Right lung (tissue), 10 donors: ENCODE measurements at places on chromosomes 11 and 22. TPM values are rescaled to one million over a fixed set of nuclear protein-coding genes. Genes with fewer than 3 reads are reported as not detected.
A peak's percentile ranks its signal among the peaks of the same experiment; 100 is the strongest.

- DNase-seq, result no peak
These were observed 29.5 kb upstream of the RAB1B start for GRCh38 chr11:66238786-66239413.

PRG3 gene
- polyA plus RNA-seq, result 1.5 TPM

GRCh38 chr11:117877120-117877784 lies 794 bp upstream of the FXYD6 start:
- no peak for DNase-seq

CHRM4 gene
- 0.14 TPM for polyA plus RNA-seq

GRCh38 chr22:36026741-36027140 lies 1.9 kb downstream of the RBFOX2 start:
- no peak for DNase-seq

SERHL2 gene
- 6.9 TPM for polyA plus RNA-seq

CNTN5 gene
- polyA plus RNA-seq, result 0.37 TPM

CATSPERZ gene
- polyA plus RNA-seq, result 0.33 TPM

OR8G1 gene
- polyA plus RNA-seq, result not detected

DNA sequence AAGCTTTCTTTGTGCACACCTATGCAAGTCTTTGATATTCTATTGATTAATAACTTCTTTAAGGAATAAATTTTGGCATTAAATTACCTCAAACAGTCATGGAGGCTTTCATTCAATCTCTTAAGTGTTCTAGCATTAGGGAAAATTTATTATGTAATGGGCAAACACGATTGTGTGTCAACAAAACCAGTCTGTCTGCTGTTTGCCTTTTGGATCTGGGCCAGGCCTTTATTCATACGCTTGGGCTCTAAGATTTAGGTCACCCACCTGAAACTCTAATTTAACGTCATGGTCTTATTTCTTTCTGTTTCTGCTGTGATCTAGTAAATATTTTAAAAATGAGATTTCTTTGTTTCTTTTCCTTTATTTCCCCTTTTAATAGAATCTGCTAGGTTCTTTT lies 1270.6 kb downstream of the LRRC4C start:
- DNase-seq, result peak; percentile 8

GRCh38 chr11:64353715-64354506 lies 5.1 kb upstream of the RPS6KA4 start:
- no peak for DNase-seq

DNA sequence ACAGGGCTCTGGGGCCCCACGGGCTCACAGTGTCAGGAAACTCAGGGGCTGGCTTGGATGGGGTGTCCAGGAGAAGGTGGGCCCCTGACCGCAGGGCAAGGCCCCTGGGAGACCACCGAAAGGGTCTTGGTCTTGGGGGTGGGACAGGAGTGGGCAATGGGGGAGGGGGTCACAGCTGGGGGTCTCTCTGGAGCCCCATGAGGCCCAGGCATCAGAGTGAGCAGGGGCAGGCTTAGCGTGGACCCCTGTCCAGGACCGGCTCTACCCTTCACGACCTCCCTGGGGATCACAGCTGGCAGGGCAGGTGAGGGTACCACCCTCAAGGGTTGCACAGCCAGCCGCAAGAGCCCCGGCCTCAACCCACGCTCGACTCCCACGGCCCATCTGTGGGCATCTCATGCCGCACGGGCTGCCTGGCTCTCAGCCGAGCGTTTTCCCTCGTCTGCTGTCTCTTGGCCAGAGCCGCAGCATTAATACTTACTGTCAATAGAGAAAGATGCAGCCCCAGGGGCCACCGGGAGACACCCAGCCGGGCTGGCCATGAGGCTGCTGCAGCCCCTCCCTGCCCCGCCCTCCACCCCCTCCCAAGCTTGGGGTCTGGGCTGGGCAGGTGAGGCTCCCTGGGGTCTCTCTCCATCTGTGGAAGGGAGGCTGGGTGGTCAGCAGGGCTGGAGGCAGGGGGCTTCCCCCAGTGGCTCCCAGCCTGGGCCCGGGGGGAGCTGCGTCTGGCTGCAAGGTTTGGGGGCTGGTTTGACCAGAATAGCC lies 662 bp downstream of the MUC5B start:
- no peak for DNase-seq

- DNase-seq, result no peak
These were observed 203.2 kb downstream of the CASP12 start for GRCh38 chr11:104695065-104695463.

DNA sequence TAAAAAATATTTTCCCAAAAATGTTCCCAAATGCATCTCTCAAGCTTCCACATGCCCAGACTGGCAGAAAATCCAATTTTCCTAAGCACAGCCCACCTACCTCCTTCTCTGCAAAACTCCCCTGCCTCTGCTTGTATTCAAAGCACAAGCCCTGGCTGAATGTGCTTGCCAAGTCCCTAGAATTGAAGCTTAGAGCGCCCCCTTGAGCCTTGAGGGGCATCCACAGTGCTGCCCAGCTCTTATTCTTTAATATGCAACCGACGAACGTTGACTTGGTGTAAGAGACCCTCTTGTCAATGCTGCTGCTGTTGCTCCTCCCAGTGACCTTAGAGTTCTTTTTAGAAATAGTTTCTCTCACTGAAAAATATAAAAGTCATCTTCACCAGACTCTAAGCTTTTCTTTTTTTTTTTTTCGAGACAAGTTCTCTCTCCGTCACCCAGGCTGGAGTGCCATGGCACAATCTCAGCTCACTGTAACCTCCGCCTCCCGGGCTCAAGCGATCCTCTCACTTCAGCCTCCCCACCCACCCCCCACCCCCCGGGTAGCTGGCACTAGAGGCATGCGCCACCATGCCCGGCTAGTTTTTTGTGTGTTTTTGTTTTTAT lies 63.5 kb upstream of the CAPRIN1 start:
- DNase-seq, result peak; percentile 62

DNA sequence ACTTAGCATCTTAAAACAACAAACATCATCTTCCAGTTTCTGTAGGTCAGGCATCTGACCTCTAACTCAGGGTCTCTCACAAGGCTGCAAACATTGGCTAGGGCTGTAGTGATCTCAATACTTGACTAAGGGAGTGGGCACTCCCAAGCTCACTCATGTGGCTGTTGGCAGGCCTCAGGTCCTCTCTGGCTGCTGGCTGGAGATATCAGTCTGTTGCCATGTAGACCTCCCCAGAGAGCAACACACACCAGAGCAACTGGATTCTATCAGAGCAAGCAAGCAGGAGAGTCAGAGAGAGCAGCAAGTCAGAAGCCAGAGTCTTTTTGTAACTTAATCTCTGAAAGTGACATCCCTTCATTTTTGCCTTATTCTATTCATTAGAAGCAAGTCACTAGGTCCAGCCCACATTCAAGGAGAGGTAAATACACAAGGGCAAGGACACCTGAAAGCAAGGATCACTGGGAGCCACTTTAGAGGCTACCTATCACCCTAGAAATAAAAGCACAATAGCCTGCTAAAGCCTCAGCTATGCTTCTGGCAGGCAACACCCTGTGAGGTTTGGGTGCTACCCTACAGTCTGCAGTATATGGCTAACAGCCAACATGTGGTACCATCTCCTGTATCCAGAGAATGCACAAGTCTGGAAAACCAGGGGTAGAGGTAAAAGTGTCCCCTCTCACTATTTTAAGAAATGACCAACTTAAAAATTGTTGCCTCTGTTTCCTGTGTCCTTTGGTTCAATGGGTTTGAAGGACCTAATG lies 33.5 kb upstream of the CD44 start:
- no peak for DNase-seq

- no peak for DNase-seq
These were observed 58.4 kb upstream of the RCN1 start for GRCh38 chr11:32032478-32032877.

- no peak for DNase-seq
These were observed 73.3 kb upstream of the ISX start for GRCh38 chr22:34992672-34993071.

DNA sequence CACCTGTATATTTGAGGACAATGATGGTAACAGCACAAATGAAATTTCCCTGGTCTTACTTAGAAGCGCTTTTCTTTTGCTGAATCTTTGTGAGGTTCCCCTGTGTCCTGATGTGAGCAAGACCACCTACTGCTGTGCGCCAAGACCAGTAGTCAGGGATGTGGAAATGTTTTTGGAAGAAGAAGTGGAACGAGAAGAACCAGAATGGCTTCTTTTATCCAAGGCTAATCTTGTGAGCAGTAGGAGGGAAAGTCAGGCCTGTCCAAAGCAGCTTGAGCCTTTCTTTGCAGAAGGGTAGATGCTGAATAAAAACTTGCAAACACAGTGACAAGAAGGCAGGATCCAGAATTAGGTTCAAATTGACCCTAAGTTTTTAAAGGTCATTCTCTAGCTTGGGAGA lies 223.0 kb downstream of the FAT3 start:
- no peak for DNase-seq

- DNase-seq, result no peak
These were observed 61.3 kb downstream of the IGLL5 start for GRCh38 chr22:22948651-22949571.

- DNase-seq, result no peak
These were observed 8.5 kb upstream of the TMPRSS4 start for GRCh38 chr11:118068206-118068944.

POU2AF2 gene
- polyA plus RNA-seq, result 0.25 TPM

CHADL gene
- 3.8 TPM for polyA plus RNA-seq

DNA sequence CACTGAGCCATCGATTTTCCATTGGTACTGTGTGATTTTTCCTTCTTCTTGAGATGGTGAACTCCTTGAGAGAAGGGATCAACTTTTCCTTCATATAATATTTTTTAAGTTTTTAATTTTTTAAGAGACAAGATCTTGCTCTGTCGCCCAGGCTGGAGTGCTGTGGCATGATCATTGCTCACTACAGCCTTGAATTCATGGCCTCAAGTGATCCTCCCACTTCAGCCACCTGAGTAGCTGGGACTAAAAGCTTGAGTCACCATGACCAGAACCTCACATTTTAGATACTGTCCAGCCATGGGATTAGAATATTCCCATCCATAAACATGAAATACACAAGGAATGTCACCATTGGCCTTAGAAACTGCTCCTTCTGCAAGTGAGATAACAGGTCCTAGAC lies 66.9 kb upstream of the CHRM4 start:
- DNase-seq, result no peak

DNA sequence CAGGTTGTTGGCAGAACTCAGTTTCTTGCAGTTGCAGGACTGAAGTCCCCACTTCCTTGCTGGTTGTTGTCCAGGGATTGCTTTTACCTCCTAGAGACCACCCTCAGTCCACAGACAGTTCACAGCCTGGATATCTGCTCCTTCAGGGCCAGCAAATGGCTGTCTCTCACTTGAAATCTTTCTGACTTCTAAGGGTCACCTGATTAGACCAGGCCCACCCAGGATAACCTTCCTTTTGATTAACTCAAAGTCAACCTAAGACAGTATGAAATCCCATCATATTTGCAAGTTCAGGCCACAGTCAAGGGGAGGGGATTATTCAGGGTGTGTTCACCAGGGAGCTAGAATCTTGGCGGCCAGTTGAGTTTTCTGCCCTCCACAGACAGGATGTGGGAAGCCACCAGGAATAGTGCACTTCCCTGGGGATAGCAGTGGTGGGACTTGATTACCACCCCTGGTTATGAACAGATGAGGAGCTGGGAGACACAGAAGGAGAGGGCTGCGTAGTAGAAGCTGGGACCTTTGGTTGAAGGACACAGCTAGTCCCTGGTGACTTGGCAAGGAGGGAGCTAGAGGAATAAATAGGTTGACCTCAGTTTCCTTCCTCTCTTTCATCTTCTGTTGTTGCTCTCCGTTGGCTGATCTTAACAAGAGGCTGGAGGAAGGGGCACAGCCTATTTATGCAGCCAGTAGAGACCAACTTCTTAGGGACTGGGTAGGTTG lies 33.4 kb downstream of the MIAT start:
- no peak for DNase-seq

GRCh38 chr11:60348116-60348515 lies 21.1 kb downstream of the MS4A6E start:
- DNase-seq, result no peak

DNA sequence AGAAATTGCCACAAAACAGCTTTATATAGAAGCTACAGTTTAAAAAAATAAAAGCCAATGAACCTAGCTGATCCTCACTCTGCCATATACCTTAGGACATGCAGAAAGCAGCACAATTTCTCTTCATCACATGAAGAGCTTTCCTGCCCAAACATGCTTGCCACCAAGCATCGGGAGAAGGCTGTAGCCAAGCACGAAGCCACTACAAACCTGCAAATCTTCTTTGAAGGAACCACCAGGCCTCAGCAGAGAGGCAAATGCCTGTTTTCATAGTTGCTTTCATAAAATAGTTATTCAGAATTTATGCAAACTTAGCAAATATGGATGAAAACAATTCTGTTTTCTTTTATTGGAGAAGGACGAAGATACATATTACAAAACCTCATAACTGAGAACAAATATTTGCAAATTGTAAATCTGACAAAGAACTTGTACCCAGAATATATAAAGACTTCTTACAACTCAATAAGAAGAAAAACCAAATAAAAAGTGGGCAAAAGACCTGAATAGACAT lies 100.3 kb downstream of the RBFOX2 start:
- DNase-seq, result no peak

TPBGL gene
- polyA plus RNA-seq, result 0.29 TPM

DNA sequence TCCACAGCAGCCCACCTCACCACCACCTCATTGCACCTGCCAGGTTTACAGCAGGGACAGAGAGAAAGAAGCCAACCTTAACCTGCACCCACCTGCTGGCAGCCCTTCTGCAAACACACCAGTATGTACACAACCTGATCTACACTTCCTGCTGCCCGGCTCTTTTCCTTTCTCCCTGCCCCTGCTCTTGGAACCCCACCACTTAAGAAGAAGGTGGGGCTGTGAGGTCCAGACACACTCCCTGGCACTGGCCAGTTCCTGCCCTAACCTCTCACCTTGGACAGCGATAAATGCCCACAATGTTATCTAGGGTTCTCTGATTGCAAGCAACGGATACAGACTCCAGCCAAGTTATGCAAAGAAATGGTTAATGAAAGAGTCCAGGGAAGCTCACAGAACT lies 10.8 kb upstream of the SLC35C1 start:
- DNase-seq, result no peak

DNA sequence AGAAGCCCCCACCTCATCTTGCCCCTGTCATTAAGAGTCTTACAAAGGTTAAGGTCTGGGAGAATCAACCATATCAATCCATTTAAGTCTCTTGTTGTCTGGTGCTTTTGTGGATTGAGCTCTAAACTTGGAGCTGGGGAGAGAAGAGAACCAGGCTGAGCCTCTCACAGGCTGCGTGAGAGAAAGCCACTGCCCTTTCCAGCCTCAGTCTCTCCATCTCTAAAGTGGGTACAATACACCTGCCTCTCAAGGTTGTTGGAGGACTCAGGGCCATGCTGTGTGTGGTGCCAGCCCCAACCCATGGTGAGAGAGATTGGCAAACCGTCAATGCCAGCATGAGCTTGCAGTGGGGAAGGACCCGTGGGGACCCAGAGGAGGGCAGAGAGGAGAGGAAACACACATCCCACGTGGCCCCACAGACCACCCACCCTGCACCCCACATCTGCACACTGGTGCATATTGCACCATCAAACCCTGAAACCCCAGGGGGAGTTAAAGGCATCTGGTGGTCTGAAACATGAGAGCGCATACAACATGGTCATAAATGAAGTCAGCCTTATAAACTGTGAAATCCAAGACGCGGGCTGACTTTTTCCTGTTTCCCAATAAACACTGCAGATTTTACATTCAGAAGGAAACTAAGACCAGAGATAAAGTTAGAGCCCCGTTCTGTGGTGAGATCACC lies 27.5 kb upstream of the FBLN1 start:
- DNase-seq, result no peak

MS4A3 gene
- 1.4 TPM for polyA plus RNA-seq
